ENCODE measurements at places on chromosomes 2 and 18.

- DNase-seq: no peak
Measured at GRCh38 chr18:56565551-56566345, 72.6 kb downstream of the TXNL1 start.

GRCh38 chr2:60884800-60885199 is 3.4 kb downstream of the REL start:
- no peak for DNase-seq

DNA sequence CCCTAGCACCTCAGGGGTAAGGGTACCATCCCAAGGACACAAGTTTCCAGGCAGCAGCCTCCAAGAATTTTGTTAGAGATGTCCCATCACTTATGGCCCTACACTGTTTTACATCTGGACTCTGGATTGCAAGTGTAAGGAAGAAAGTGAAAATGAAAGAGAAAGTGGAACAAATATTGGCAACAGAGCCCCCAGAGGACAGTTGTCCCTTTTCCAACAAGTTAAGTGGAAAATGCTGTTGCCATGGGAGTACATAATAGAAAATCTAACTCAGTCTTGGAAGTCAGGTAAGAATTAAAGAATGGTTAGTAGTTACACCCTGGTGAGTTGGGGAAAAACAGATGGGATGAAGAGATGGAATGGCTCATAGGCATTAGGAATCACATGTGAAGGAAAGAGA is 50.6 kb downstream of the TTC21B start:
- no peak for DNase-seq

DNA sequence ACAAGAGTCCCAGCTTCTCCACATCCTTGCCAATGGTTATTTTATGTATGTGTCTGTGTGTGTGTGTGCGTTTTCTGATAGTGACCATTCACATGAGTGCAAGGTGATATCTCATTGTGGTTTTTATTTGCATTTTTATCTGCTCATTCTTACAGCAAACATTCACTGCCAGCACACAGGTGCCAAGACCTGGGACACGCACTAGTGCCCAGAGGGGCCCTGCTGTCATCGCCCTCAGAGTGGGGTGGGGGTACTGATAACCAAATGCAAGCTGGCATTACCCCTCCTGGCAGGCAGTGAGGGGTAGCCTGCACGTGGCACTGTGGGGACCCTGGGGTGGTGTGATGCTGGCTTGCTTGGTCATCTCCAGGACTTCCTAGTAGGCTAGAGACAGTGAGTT is 285.4 kb downstream of the LPIN1 start:
- DNase-seq: no peak

GRCh38 chr18:32763293-32763692 is 9.5 kb downstream of the KLHL14 start:
- no peak for DNase-seq

DNA sequence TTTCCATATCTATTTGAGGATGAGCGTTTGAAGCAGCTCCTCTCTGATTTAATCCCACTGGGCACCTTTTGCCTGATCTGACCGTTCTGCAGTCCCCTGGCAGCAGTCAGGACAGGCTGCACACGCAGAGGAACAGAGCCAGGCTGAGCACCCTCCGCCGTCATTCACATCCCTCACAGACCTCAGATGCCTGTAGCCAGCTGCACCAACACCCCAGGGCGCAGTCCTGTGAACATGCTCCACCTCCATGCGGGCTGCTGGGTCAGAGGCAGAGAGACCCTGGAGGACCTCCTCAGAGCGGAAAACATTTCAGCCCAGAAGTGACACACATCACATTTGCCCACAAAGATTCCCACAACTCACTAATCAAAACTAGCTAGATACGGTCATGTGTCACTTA is 146.1 kb downstream of the SEPTIN10 start:
- no peak for DNase-seq

- DNase-seq: no peak
Measured at GRCh38 chr2:191499874-191500565, 177.9 kb upstream of the NABP1 start.

DNA sequence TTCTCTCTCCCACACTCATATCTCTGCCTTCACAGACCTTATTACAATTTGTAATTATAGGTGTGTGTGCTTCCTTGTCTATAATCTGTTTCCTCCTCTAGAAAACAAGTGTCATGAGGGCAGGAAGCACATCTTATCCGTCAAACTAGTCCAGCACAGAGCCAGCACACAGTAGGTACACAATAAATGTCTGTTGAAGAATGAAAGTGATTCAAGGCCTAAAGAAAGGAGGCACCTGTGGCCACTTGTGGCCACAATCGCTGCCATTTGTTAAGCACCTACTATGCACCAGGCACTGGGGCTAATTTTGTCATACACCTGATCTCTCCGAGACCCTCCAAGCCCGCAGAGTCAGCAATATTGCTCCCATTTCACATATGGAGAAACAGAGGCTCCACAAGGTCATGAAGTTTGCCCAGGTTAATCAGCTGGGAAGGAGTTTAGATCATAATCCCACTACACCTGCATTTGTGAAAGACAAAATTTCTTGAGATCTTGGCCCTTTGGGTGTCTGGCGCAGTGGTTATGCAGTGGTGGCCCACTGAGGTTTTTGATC is 78.4 kb downstream of the TNS1 start:
- DNase-seq: no peak

- no peak for DNase-seq
Measured at GRCh38 chr2:203631068-203631757, 75.2 kb upstream of the CD28 start.

DNA sequence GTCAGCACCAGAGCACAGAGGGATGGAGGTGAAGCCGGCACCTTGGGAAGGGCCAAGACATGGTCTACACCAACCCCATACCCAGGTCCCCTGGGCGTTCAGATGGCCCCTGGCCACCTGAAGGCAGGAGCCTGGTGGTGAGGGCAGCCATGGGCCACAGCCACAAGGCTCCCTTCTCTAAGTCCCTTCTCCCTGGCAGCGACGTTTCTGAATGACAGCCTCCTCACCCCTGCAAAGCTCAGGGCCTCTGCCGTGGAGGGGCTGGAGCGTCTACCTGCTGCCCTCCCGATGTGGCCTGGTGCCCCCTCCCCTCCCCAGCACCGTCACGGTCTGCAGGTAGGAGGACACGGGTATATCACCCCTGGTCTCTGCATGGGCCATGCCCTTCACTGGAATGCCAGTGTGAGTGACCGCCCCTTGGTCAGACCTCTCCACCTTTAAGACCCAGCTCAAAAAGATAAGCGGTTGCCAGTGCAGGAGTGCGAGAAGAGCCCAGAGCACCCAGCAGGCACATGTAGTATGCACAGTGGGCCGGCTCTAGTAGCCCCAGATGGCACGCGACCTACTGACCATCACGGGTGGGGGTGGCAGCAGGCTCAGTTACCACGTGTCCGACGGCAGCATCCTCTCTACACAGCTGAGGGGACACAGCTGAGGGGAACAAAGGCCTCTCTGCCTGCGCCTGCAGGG is 46.6 kb downstream of the HS6ST1 start:
- no peak for DNase-seq

- DNase-seq: no peak
Measured at GRCh38 chr2:58826795-58827194, 585.7 kb upstream of the FANCL start.

GRCh38 chr18:58989184-58989759 is 124.6 kb downstream of the ZNF532 start:
- no peak for DNase-seq

- DNase-seq: no peak
Measured at GRCh38 chr2:239159476-239159911, 241.3 kb downstream of the HDAC4 start.

DNA sequence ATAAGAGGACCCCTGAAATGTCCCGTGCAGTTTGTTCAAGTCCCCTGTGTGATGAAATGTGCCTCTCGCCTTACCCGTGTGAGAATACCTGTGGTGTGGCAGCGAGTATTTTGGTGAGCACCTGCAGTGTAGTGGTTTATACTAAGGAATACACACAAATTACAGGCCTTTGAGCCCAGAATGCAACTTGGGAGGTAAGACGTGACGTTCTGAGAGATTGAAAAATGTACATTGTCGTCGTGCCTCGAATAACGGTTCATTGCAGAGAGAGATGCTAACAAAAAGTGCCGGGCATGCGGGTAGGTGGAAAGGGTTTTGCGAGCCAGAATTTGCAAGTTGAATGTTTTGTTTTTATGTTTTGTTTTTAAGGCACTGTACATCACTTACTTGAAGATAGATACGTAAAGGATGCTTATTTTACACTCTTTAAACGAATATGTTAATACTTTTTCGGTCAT is 867 bp downstream of the RBBP8 start:
- DNase-seq: no peak

- no peak for DNase-seq
Measured at GRCh38 chr2:215851082-215851481, 162.3 kb downstream of the MREG start.

DNA sequence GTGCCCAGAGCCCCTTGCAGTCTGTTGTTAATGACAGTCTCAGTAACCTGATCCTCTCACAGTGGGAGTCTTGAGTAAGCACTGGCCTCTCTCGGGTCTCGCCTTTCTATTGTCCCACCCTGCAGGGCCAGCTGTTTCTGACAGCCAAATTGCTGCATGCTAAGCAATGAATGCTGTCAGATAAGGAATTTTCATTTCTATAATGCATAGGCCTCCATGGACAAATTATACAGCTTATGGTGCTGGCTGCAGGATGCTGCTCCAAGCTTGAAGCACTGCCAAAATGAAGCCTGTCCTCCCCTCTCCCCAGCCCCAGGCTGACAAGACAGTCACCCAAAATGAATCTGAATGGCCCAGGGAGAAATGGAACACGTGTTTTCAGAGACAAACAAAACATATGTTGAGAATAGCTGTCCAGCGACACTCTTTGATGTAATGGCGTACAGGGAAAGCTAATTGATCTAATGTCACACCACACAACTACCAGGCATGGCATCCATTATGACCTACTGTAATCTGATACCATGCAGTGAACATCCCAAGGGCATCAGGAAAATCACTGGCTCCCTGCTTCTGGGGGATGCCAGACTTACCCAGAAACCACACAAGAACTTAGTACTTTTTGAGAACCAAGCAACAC is 36.8 kb downstream of the ACVR1 start:
- DNase-seq: no peak
